Temporal lobe (tissue), 4 donors: ENCODE measurements at places on chromosomes 6 and 20. TPM values are rescaled to one million over a fixed set of nuclear protein-coding genes. Genes with fewer than 3 reads are reported as not detected.

The KIF25 gene
- total RNA-seq = 0.25 TPM

The CST4 gene
- total RNA-seq = not detected

The PLCG1 gene
- 82.1 TPM for total RNA-seq

The STX11 gene
- total RNA-seq = 0.49 TPM

The LGSN gene
- total RNA-seq = 0.25 TPM

The CLVS2 gene
- 43.3 TPM for total RNA-seq

The DUSP15 gene
- 4.4 TPM for total RNA-seq

The METTL24 gene
- 0.98 TPM for total RNA-seq

The NKAPL gene
- 0.98 TPM for total RNA-seq

The PRSS35 gene
- total RNA-seq = 6.9 TPM

The APOBEC2 gene
- not detected for total RNA-seq
